Omental fat pad (tissue), 4 donors: ENCODE measurements at places on chromosomes 3 and 15. TPM values are rescaled to one million over a fixed set of nuclear protein-coding genes. Genes with fewer than 3 reads are reported as not detected.

- no peak for DNase-seq
Measured at GRCh38 chr15:70324001-70324974, 226.6 kb upstream of the TLE3 start.

DNA sequence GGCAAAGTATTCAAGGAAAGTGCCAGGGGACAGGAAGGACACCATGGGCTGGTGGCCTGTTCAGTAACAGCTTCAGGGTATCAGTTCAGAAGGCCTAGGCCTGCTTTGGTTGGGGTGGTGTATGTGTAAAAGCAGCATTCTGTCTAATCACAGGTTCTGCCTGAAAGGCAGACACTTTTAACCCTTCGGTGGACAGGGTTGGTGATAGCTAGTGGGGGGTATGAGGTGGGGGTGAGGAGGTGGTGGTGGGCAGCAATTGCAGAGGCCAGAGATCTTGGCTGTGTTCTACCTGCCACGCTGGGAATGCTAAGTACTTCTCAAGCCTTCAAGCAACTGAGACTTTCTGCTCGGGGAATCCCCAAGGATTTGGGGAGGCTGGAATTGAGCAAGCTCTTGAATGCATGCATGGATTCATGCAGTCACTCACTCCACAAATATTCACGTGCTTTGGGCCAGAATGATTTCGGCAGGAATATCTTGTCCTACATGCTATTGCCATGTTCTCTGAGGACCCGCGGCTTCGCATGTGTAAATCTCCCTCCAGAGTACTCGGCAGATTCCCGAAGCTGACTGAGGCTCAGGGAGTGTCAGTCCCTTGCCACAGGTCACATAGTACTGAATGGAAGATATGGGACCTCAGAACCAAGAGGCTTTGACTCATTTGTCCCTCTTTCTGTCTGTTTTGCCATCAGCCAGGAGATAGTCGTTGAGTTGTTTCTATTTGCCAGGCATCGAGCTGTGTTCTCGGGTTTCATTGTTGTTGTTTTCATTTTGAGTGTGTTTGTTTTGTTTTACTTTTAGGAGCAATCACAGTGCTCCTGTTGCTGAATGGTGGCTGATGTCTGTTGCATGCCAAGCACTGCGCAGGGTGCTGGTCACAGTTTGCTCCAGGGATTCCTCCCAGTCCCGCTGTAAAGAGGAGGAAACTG is 65.5 kb downstream of the SMAD3 start:
- DNase-seq, result no peak

The XCR1 gene
- total RNA-seq, result not detected

The ANXA2 gene
- total RNA-seq, result 1,170 TPM

The B2M gene
- 5,667 TPM for total RNA-seq

The CCDC54 gene
- not detected for total RNA-seq
